ENCODE measurements at places on chromosomes 4 and X.

DNA sequence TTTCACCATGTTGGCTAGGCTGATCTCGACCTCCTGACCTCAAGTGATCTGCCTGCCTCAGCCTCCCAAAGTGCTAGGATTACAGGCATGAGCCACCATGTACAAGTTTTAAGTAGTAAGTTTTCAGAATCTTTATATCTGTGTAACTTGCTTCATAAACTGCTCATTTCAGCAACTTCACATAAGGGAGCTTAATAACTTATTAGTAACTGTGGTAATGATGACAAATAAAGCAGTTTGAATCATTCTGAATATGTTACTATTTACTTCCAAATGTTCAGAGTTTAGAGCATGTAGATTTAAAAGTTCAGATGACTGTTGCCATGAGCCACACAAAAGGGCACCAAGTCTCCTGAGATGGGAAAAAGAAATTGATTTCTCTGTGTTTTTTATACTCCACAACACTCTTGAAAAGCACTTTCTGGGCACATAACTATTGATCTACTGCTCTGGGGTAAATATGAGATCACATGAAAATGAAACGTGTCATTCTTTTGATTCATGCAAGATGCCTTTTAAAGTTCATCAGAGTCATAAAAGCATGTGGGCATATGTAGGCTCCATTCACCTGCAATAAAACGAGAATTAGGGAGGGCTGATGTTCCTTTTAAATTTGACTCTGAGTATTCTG, 14.1 kb upstream of the CA5B start:
- no peak for DNase-seq

DNA sequence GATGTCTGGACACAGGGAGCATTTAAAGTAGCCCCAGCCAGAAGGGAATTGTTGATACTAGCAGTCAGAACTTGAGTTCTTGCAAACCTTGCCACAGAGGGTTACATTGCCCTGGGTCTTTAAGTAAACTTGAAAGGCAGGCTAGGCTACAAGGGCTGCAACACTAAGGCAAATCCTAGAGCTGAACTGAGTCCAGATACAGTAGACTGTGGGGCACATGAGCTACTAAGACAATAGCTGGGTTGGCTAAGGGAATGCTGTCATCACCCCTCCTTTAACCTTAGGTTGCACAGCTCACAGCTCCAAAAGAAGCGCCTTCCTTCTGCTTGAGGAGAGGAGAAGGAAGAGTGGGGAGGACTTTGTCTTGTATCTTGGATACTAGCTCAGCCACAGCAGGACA, 35.6 kb downstream of the SH3BGRL start:
- DNase-seq: no peak

- DNase-seq: no peak
Measured at GRCh38 chr4:95549246-95550114, 707 bp upstream of the UNC5C start.

- no peak for DNase-seq
Measured at GRCh38 chr4:81527115-81527514, 55.4 kb upstream of the RASGEF1B start.

GRCh38 chr4:107989162-107989536, 540 bp upstream of the HADH start:
- DNase-seq: no peak

GRCh38 chrX:101462892-101463291, 22.4 kb upstream of the ARMCX4 start:
- no peak for DNase-seq

GRCh38 chr4:24611575-24611974, 27.2 kb upstream of the DHX15 start:
- DNase-seq: no peak

GRCh38 chrX:80812176-80812575, 2.5 kb upstream of the BRWD3 start:
- DNase-seq: peak; percentile 59

- DNase-seq: no peak
Measured at GRCh38 chr4:31328932-31329331, 608.8 kb downstream of the PCDH7 start.

GRCh38 chr4:149077181-149077580, 635.0 kb upstream of the NR3C2 start:
- no peak for DNase-seq

- DNase-seq: no peak
Measured at GRCh38 chr4:173185847-173186510, 17.4 kb downstream of the GALNT7 start.

All from CD4-positive, alpha-beta T cell treated with Interleukin-17A for 4 hours (primary cell).